ENCODE measurements at places on chromosomes 2 and 18.
A peak's percentile ranks its signal among the peaks of the same experiment; 100 is the strongest.

GRCh38 chr2:219581346-219581745 lies 9.2 kb downstream of the INHA start:
- no peak for DNase-seq

DNA sequence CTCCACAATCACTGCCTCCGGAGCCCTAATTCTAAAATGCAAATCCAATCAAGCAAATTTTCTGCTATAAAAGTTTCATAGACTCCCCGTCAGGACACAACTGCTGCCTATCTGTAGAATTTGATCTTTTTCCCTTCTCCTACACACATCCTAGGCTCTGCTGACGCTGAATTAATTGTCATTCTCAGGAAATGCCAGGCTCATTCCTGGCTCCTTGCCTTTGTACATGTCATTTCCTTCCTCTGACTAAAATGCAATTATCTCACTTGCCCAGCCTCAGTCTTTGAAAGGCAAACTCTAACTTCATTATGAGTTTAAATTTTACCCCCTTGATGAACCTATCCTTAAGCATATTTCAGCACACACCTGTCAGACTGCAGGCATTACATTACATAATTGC lies 844.9 kb upstream of the CRIM1 start:
- DNase-seq = no peak

- DNase-seq = peak; percentile 86
Measured at GRCh38 chr18:51668101-51668500, 470.6 kb upstream of the MEX3C start.

DNA sequence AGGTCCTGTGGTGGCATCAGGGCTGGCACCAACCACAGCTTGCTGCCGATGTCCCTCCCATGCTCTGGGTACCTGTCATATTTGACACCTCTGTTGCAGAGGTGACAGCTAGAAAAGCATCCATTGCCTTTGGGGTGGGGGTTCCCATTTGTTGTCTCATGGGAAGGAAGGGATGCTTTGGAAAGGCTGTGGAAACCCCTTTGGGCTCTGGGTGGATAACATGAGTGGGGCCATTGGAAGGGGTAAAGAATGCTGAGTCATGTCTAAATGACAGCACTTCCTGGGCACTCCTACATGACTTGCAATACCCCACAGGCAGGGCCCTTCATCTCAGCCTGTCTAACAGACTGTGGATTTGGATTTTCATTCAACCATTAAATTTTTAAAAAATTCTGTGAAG lies 27.8 kb downstream of the CTIF start:
- no peak for DNase-seq

DNA sequence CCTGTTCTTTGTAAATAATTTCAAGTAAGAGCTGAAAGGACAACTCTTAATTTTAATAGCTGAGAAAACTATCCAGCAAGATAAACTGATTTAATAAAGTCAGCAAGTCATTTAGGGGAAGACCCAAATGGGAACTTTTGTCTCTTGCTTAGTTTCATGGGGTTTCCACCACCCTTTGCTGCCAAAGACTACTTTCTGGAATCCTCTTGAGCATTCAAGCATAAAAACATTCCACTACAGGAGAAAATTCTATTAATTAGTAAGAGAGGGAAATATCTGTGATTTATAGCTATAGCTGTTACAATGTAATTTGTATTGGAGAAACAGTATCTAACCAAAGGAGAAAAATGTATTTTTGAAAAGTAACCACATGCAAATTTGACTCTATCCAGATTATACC lies 20.6 kb downstream of the EFEMP1 start:
- no peak for DNase-seq

DNA sequence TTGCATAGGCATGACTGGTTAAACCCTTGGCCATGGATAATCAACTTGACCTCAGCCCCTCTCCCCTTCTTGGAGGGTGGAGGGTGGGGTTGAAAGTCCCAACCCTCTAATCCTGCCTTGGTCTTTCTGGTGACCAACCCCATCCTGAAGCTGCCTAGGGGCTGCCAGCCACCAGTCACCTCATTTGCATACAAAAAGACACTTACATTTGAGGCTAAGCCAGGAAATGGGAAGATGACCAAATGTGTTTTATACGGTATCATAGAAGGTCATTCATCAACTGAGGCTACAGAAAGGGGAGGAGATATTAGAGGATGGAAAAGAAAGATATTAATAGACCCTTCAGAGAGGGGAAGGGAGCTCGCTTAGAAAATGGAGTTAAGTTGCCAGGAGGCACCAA lies 96.8 kb downstream of the NCK2 start:
- DNase-seq = no peak

DNA sequence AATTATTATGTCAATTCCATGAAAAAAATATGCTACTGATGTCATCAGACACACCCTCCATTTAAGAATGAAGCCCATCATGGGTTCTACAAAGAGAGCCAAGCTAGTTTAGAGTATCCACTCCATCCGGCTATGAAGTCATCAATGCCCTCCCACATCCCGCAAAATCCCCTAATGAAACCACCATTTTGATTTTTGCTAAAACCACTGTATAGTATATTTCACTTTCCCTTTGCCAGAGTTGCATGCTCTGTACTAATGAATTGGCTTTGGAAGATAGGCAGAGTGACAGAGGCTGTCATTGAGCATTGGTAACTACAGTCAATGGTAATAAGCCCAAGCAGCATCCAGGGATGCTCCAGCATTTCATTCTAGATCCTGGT lies 118.6 kb downstream of the ANKRD44 start:
- DNase-seq = no peak

GRCh38 chr2:121875585-121876185 lies 120.2 kb downstream of the TSN start:
- no peak for DNase-seq

DNA sequence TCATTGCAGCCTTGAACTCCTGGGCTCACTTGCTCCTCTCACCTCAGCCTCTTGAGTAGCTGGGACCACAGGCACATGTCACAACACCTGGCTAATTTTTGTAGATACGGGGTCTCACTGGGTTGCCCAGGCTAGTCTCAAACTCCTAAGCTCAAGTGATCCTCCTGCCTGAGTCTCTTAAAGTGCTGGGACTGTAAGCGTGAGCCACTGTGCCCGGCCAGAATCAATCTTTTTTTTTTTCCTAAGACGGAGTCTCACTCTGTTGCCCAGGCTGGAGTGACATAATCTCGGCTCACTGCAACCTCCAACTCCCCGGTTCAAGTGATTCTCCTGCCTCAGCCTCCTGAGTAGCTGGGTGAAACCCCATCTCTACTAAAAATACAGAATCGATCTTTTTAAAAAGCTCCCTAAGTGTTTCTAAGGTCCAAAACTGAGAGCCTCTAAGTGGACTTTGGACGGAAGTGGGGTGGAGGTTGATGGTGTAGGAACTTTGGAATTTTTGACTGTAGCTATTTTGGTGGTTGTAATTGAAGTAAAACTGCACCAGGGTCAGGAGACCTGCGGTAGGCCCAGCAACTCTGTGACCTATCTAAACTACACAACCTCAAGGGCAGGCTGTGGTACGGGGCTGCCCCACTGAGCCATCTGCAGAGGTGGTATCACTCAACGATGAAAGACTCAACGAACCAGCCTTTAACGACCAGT lies 82.9 kb downstream of the POLR1A start:
- DNase-seq = no peak

GRCh38 chr18:577643-578375 lies 2.4 kb upstream of the CETN1 start:
- DNase-seq = no peak

DNA sequence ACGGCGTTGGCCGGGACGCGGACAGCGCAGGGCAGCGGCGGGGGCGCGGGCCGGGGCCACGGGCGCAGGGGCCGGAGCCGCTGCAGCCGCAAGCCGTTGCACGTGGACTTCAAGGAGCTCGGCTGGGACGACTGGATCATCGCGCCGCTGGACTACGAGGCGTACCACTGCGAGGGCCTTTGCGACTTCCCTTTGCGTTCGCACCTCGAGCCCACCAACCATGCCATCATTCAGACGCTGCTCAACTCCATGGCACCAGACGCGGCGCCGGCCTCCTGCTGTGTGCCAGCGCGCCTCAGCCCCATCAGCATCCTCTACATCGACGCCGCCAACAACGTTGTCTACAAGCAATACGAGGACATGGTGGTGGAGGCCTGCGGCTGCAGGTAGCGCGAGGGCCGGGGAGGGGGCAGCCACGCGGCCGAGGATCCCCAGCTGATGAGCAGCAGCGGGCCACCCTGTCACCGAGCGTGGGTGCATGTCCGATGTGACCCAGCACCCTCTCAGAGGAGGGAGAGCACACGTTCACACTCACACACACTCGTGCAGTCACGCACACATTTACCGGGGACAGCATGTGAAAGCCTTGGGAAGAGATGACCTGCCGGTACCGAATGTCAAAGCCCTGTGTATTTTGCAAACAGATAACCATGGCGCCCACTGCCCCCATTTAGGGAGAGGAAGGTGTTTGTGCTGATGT lies 4.2 kb downstream of the GDF7 start:
- DNase-seq = no peak

DNA sequence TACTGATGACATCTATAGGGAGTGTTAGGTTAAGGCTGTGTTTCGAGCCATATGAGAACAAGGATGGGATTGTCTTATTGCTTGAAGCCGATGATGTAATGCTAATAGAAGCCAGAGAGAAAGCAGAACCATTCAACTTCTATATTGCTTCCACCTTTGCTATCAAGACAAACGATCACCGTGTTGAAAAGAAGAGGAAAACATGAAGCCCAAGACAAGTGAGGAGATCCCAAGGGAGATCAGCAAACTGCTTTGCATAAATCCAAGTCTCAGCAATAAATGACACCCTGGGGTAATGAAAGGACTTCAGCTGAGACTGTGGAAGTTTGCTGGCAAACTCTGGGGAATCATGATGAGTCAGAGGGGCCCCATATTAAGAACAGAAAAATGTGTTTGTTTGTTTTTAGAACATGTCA lies 206.2 kb downstream of the NCKAP5 start:
- DNase-seq = peak; percentile 37

GRCh38 chr2:233003658-233004555 lies 9.1 kb downstream of the NGEF start:
- DNase-seq = peak; percentile 10

- DNase-seq = no peak
Measured at GRCh38 chr18:36744261-36744876, 84.4 kb downstream of the TPGS2 start.

GRCh38 chr2:168525020-168525419 lies 68.9 kb downstream of the CERS6 start:
- no peak for DNase-seq

GRCh38 chr2:168641636-168642035 lies 160.8 kb upstream of the NOSTRIN start:
- DNase-seq = no peak

GRCh38 chr2:136236019-136236418 lies 118.1 kb upstream of the CXCR4 start:
- DNase-seq = no peak

- peak; percentile 71 for DNase-seq
Measured at GRCh38 chr2:173159791-173160463, 84.3 kb downstream of the MAP3K20 start.

GRCh38 chr2:120229341-120229740 lies 6.1 kb upstream of the TMEM185B start:
- DNase-seq = no peak
